ENCODE measurements at places on chromosomes 4 and X.

- no peak for DNase-seq
Measured at GRCh38 chrX:7111518-7111917, 36.0 kb upstream of the STS start.

GRCh38 chrX:144275367-144275766, 391.5 kb downstream of the UBE2NL start:
- DNase-seq = no peak

DNA sequence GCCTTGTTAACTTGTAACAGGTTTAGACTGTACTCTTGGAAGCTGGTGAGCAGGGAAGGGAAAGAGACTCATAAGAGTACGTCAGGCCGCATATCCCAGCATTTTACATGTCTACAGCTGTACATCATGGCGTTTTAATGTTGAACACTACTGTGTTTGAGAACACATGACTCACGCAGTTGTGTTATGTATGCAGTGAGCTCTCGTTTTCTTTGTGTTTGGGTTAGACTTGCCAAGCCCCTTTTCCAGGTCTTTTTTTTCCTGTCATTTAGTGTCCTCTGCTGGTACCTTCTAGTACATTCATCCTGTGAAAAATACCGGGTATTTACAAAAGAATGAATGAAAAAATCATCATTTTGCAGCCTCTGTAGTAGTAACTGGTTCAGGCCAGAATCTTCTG, 35.3 kb downstream of the SMS start:
- DNase-seq = no peak

DNA sequence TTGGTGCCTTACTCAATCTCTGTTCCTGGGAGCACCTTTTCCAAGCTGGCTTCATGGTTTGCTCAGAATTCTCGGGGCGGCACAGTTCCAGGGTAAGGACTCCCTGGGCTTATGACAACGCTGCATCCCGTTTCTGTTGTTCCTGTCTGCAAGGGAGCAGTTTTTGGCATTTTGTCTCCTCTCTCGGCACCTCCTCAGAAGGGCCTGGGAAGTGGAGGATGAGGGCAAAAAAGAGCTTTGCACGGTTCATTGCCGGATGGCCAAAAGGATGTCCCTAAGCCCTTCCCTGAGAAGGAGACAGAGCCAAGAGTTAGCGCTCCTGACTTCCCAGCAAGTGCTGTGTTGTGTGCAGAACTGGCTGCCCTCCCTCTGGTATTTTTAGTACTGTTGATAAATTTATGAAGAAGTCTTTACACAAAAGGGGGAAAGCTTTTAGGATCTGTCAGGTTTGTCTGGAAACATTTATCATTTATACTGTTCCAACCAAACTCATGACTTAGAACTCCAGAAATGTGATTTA, 13.4 kb downstream of the SRD5A3 start:
- DNase-seq = no peak

DNA sequence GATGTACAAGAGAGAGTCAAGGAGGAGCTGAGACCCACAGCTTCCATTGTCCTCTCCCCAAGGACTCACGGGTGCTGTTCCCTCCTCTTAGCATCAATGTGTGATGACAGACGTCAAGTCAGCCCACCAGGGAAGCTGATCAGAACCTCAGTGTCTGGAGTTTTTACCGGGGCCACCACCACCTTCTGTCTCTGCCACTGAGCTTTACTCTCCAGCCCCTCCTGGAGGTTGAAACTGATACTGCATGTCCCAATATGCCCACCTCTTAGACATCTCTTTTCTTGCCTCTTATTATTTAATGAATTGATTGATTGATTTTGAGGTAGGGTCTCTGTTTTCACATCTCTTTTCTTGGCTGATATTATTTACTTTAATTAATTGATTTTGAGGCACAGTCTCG, 10.3 kb upstream of the AKAP17A start:
- peak; percentile 56 for DNase-seq

GRCh38 chr4:102807345-102807744, 20.0 kb downstream of the UBE2D3 start:
- no peak for DNase-seq

- peak; percentile 73 for DNase-seq
Measured at GRCh38 chr4:123398066-123398852, 1.7 kb downstream of the SPRY1 start.

DNA sequence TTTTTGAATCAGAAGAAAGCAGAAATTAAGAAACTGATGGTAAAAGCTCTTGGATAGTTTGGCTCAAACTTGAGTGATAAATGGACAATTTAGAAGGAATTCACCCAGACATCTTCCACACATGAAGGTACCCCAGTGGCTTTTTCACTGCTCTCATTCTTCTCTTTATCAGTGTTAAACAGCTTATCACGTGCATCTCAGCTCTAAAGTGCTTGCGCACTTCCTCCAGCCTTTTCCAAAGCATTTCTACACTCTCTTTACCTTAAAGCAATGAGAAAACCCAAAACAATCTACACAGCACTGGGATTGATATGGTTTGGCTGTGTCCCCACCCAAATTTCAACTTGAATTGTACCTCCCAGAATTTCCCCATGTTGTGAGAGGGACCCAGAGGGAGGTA, 509.1 kb upstream of the FAT1 start:
- DNase-seq = no peak

GRCh38 chr4:185534866-185535611, at the start of gene PDLIM3:
Gene PDLIM3 (minus strand): TSS chr4:185535507. CDS start chr4:185535434, 73 bp downstream.
- peak; percentile 93 for DNase-seq

DNA sequence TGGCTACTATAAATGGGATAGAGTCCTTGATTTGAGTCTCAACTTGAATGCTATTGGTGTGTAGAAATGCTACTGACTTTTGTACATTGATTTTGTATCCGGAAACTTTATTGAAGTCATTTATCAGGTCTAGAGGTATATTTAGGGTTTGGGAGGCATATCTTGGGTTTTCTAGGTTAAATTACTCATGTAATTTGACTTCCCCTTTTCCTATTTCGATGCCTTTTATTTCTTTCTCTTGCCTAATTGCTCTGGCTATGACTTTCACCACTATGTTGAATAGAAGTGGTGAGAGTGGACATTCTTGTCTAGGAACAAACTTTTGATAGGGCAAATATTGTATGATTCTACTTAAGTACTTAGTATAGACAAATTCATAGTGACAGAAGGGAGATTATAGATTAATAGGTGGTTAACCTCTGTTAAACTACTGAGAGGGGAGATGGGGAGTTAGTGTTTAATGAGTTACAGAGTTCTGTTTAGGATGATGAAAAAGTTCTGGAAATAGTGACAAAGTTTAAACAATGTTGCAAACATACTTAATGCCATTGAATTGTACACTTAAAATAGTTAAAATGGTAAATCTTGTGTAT, 22.8 kb upstream of the HSPA4L start:
- no peak for DNase-seq

- no peak for DNase-seq
Measured at GRCh38 chr4:153555730-153556434, 89.7 kb downstream of the TMEM131L start.

DNA sequence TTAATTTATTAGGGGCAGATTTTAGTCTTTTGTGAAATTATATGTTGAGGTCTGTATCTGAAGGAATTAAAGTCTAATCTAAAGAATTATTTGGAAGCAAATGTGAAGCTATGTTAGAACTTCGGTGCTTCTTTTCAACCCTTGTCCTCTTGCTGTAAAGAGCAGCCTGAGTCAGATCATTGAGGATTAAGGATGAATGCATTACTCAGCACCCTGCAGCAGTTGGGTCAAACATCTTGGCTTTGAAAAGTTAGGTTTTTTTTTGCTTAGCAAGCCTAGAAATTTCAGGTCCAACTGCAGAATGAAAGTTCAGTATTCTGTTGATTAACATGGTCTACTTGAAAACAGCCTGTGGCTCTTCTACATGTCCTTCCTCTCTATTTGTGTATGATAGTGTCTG, 57.6 kb downstream of the SLC4A4 start:
- DNase-seq = no peak

DNA sequence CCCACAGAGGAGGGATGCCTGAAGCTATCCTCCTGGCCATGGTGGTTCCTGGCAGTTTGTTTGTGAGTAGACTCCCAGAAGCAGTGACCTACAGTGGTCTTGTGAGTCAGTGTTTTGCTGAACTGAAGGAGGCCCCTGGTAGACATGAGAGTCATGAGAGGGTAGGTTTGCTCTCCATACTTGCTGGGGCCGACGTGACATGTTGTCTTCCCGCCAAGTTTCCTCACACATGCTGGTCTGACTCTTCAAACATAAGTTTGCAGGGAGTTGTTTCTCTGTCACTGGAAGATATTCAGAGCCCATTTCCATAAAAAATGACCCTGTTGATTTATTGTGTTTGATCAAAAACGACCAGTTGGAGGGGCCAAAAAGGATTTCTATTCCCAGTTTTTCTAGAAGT, 131.1 kb upstream of the SCML1 start:
- no peak for DNase-seq

DNA sequence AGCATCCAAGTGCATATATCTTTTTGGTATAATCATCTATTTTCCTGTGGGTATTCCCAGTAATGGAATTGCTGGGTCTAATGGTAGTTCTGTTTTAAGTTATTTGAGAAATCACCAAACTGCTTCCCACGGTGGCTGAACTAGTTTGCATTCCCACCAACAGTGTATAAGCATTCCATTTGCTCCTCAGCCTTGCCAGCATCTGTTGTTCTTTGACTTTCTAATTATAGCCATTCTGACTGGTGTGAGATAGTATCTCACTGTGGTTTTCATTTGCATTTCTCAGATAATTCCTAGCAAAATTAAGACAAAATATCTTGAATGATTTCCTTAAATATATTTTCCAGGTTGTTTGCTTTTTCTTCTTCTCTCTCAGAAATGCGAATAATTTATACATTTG, 341.1 kb downstream of the GBA3 start:
- DNase-seq = no peak

DNA sequence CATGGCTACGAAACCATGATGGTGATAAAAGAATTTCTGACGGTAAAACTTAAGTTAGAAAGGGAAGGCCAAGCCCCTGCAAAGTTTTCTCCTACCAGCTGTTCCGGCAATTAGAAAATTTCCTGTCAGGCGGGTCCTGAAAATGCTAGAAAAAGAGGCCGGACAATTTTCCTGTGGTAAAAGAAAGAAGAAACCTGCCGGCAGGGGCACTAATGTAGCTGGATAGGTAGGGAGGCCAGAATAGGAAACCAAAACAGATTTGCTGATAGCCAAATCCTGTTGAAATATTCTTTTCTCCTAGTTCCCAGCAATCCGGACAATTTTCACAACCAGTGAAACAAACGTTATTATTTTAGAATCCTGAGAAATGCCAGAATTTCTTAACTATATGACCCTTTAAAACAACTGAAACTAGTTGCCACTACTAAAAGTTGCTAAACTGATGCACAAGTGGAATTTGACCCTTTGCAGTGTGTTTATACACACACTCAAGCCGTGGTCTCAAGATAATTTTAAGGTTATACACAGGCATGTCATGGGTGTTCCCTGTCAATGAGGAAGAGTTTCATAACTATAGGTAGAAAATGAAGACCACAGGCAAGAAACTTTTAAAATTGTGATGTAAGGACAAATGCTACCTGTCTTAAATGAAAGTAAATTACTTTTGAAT, 47.7 kb downstream of the RPS6KA3 start:
- DNase-seq = no peak

DNA sequence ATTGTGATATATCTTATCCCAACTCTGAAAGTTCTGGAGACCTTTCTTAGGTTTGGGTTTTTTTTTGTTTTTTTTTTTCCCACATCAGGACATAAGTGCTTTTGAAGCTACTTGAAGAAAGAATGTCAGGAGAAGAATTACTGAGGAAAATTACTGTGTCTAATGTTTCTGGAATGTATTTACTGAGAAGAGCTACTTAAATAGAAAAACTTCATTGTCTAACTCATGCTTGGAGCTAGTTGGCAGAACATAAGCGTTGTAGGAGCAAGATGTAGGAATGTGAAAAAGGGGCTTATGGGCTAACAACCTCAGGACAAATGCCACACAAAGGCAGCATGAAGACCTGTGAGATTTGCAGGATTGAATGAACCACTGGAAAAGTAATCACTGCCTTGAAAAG, 166.6 kb upstream of the GLRA2 start:
- no peak for DNase-seq

- DNase-seq = no peak
Measured at GRCh38 chr4:102157984-102158383, 187.3 kb downstream of the SLC39A8 start.

DNA sequence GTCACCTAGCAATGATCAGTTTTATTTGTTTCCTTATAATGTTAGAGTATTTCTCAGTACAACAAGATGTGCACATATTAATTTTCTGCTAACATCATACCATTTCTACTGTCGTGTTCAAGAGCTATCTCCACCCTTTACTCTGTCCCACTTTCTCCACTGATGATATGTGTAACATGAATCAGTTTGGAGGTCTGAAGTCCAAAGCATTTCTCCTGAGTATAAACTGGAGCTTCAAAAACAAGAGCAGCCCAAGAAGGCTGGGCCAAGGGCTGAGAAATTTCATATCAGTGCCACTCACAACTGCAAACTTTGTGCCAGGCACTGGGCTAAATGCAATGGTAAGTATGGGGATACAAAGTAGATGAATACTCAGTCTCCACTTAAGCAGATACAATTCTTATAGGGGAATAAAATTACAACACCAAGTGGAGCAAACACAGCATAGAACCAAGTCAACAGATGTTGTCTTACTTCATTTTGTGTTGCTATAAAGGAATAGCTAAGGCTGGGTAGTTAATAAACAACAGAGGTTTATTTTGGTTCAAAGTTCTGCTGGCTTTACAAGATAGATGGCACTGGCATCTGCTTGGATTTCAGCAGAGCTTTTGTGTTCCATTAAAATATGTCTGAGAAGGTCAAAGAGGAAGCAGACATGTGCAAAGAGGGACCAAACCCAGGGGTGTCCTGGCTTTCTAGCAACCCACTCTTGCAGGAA, 44.2 kb downstream of the AMELX start:
- no peak for DNase-seq

GRCh38 chr4:122914292-122914904, 8.0 kb downstream of the NUDT6 start:
- no peak for DNase-seq

DNA sequence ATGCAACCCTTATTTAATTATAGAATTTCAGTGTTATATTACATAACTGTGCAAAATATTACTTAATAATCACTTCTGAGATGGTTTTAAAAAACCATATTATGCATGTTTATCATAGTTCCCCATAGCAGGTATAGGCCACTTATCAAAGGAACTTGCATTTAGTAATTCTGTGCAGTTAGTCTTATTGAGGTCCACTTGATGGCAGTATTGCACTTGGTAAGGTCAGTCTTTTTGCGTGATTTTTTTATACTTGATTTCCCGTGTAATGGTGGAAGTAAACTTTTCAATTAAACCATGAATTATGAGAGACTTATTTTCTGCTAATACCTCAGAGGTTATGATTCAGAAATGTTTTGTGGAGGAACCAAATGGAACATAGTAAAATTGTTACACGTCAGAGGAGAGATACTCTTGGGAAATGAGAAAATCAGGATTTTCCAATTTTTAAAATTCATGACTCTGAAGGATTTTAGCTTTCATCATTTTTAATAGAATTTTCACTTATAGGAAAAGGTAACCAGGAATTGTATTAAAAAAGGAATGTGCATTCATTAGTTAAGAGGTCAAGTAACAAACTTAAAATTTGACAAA, 230.0 kb downstream of the CCSER1 start:
- no peak for DNase-seq

GRCh38 chr4:183797445-183798300, 107.4 kb upstream of the STOX2 start:
- DNase-seq = peak; percentile 92

- no peak for DNase-seq
Measured at GRCh38 chr4:124209626-124210025, 502.9 kb downstream of the ANKRD50 start.

- DNase-seq = no peak
Measured at GRCh38 chr4:150297861-150298474, 219.7 kb downstream of the DCLK2 start.
